ENCODE measurements at places on chromosomes 6 and 20. TPM values are rescaled to one million over a fixed set of nuclear protein-coding genes. Genes with fewer than 3 reads are reported as not detected.

DNA sequence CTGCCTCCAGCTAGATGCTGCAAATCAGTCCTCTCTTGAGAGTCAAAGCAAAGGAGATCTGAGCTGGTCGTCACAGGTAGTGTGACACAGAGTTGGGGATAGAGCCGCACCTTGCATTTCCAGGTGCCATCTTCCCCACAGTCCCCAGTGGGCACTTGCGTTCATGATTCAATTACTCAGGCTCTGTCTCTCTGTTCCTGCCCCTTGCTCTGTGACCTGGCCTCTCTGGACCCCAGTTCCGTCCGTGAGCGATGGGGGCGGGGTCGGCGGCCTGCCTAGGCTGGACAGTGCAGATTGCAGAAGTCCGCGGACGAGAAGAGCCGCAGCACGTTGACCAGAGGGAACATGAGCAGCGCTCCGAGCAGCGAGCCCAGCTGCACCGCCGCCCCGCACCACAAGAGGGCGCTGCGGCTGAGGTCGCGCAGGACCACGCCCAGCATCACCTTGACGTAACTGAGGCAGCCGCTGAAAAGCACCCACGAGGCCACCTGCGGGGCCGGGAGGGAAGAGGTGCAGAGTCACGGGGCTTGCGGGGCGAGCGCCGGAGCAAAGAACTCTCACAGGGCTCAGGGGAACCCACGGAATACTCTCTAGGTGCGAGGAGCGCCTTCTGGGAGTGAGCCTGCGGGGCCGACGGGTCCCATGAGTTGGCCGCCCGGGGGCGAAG is 7.4 kb downstream of the SLC52A3 start:
- DNase-seq = no peak

DNA sequence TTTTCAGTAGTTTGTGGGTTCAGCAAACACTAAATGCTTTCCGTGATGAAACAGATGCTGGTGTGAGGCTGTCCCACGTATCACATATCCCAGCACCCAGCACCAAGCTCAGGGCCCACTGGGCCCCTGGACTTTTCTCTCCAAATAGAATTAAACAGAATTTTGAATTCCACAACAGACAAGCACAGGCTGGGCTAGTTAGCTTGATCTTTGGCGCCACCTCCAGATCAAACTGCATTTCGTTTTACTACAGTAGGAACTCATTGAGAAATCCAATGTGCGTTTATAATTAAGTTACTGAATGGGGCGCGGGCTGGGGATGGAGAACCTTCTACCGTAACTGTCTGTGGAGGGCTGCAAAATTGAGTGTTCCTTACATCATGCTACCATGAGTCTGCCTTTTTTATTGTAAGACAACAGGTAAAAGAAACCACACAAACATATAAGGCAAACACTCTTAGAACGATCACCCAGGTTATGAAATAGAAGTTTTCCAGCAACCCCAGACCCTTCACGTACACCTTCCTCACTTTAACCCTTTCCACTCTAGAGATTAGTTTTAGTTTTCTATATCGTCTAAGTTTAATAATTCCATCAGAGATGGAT is 107.8 kb downstream of the ZFP64 start:
- DNase-seq = peak; percentile 61

DNA sequence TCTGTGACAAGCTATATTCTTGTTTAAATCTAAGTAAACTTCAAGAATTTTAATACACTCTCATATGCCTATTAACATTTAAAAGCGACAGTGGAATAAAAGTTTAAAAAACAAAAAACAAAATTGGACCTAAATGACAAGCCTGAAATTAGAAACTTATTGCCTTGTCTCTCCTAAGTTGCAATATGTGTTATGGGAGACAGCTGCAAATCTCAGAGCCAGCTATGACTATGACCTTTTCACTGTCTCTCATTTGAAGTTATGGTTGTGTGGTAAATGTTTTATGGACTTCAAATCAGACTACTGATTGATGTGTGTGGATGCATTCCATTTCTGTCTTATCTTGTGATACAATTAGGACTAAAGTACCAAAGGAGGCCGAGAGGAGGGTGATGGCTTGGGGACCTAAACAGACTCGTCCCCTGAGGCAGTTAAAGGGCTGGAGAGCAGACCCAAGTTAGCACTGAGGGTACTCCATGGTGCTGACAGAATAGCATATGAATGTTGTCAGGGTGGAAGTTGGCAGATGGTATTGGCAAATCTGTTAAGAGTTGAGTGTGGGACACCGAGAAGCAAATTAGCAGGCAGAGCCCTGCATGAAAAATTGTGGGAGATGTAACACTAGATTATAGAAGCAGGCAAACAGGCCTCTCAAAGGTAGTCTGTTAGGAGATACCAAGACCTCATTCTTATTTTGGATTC is 930.1 kb upstream of the MAN1A1 start:
- no peak for DNase-seq

GRCh38 chr20:18005990-18006364 is 37.2 kb downstream of the MGME1 start:
- DNase-seq = no peak

DNA sequence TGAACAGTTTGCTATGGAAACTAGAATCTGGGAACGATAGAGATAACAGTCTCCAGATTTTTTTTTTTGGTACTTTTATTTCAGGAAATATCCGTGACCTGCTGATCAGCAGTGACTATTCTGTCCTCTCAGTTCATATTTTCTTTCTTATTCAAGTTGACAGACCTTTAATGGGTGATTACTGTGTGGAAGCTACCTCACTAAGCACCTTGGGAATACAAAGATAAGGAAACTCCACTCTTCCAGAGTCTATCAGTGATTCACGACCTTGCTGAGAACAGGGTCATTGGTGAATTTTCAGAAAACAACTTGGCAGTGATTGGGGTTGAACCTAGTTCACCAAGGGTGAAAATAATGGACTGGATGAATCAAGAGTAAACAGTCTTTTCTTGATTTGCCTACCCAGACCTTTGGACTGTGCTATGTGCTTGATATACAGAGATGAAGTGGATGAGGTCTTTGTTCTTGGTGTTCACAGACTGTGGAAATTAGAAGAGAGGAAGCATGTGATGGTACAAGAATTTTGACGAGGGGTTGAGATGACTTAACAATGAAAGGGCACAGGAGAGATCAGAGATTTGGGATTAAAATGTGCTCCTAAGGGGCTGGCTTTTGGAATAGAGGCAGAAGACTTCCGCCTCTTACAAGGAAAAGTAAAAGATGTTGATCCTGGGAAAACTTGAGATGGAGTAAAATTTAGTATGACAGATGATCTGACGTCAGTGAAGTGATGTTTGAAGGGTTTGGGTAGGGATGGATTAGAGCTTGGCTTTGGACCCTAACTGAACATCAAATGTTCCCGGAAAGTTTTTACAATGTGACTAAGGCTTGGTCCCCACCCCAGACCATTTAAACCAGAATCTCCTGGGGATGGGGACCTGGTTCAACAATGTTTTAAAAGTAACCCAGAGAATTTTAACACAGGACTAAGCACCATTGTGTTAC is 1.2 kb downstream of the KAT14 start:
- DNase-seq = no peak

DNA sequence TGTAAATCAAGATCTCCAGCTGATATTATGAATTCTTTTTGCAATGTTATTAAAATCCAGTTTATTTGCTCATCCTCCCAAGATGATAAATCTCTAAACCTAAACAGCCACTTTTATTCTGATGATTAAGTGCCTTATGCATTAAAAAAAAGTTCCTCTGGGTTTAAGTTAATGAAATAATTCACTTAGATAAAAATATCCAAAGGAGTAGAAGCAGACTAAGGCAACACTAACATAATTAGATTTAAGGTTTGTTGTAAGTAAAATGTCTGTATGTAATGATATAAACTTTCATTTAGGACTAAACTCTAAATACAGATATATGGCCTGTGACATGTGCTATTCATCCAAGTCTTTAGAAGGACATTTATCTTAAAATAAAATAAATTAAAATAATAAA is 457.2 kb downstream of the TENT5A start:
- no peak for DNase-seq

GRCh38 chr6:44128020-44128917 is 915 bp downstream of the TMEM63B start:
- peak; percentile 50 for DNase-seq

GRCh38 chr6:21199262-21199661 is 394.3 kb upstream of the SOX4 start:
- DNase-seq = peak; percentile 12

DNA sequence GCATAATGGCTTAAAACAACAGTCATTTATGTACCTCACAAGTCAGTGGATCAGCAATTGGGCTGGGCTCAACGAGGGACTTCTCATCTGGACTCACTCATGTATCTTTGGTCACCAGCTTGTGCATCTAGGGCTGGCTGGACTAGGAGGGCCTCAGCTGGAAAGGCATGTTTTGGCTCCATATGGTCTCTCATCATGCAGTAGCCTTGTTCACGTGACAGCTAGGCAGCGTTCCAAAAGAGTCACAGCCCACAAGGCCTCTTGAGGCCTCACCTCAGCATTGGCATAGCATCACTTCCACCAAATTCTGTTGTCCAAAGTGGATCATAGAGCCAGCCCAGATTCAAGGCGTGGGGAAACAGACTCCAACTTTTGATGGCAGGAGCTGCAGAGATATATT is 110.1 kb downstream of the MAFB start:
- no peak for DNase-seq

DNA sequence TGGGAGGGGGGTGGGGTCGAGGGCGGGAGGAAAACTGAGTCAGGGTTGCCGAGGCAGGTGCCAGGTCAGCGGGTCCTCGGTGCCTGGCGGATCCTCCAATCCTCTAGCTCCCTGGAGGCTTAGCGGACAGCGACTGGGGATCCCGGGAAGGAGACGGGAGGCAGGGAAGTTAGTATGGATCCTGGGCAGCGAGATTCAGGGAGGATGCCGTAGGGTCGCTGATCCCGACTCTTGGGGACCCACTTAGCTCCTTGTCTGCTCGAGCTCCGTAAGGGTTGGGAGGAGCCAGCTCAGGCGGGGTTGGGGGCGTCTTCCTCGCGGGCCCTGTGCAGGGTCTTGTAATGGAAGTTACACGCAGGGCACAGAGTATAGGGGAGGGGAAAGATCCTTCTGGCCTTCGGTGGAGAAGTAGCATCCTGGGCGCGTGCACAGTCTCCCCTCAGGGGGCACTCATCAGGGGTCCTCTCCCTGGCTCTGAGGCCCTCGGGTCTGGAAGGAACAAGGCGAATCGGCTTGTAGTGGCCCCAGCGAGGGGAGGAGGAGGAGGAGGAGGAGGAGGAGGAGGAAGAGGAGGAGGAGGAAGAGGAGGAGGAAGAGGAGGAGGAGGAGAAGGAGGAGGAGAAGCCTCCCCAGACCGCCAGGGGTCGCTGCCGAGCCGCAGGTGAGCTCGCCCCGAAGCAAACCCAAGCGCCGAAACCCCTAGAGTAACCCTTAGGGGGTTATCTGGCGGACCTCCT is 6.4 kb upstream of the SLC12A5 start:
- peak; percentile 81 for DNase-seq

- no peak for DNase-seq
These were observed 31.8 kb downstream of the SYNE1 start for GRCh38 chr6:152605342-152605741.

DNA sequence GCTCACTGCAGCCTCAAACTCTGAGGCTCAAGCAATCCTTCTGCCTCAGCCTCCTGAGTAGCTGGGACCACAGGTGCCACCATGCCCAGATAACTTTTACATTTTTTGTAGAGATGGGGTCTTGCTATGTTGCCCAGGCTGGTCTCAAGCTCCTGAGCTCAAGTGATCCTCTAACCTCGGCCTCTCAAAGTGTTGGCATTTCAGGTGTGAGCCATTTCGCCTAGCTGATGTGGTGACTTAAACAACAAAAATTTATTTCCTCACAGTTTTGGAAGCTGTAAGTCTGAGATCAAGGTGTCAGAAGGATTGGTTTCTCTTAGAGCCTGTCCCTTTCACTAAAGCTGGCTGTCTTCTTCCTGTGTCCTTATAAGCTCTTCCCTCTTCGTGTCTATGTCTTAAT is 15.0 kb upstream of the JARID2 start:
- no peak for DNase-seq

GRCh38 chr6:154347981-154348380 is 8.6 kb downstream of the IPCEF1 start:
- DNase-seq = no peak

DNA sequence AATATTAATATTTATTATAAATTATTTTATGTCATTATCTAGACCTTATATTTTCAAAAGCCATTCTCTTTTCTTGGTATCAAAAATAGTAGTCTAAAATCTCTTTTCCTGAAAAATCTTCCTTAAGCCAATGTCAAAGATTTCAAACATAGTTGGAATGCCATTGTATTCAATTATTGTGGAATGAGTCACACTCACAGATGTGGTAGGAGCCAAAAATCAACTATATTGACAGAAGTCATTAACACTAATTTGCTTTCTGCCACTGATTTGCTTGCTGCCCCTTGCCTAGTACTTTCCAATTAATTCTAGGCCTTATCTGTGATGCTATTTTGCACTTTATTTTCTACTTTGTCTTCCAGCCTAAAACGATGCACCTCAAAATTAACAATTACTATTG is 1326.3 kb upstream of the GJE1 start:
- no peak for DNase-seq

- no peak for DNase-seq
These were observed 102.6 kb downstream of the FLRT3 start for GRCh38 chr20:14234666-14235295.

GRCh38 chr6:134821397-134821796 is 128.5 kb downstream of the ALDH8A1 start:
- no peak for DNase-seq

GRCh38 chr6:40039042-40039441 is 104.8 kb upstream of the MOCS1 start:
- DNase-seq = no peak

DNA sequence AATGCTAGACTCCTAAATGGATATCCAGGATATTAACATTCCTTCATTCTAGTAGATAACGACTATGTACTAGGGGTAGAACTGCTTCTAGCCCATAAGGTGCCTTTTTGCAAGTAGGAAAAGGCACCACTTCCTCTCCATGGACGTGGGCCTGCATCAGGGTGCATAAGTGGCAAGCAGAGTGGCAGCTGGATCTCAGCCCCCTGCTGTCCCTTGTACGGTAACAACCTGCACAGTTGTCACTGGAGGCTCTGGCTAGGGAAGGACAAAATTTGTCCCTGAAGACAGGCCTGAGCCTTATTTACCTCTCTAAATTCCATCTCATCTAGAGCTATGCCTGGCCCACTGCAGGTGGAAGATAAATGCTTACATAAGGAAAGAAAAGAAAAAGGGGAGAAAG is 42.5 kb upstream of the SAYSD1 start:
- DNase-seq = no peak

- no peak for DNase-seq
These were observed 126.1 kb downstream of the PHACTR1 start for GRCh38 chr6:12842658-12843057.

DNA sequence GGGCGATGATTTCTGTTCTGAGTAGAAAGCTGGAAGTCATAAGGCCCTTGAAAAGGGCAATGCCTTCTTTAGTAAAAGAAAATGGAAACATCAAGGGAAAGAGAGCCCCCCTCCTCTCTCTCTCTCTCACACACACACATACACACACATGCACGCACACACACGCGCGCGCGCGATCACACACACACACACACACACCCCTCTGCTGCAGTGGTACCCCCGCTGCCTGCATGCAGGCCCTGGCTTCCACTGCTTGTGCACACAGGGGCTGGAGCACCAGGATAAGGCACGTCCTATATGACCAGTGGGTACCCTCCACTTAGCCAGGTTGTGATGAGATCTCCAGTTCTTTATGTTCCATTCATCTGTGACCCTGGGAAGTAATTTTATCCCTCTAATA is 300.9 kb downstream of the SLC35F1 start:
- DNase-seq = no peak

GRCh38 chr6:99560668-99561067 is 7.8 kb downstream of the CCNC start:
- DNase-seq = no peak

Gene CRIP3
- total RNA-seq = 5.8 TPM

Gene XKR7
- total RNA-seq = 20.0 TPM

Gene SAPCD1
- not detected for total RNA-seq

Gene KCTD20
- 61.8 TPM for total RNA-seq

Gene TOX2
- 0.54 TPM for total RNA-seq

Gene TMEM151B
- 25.6 TPM for total RNA-seq
